ENCODE measurements at places on chromosomes 12 and 14.

DNA sequence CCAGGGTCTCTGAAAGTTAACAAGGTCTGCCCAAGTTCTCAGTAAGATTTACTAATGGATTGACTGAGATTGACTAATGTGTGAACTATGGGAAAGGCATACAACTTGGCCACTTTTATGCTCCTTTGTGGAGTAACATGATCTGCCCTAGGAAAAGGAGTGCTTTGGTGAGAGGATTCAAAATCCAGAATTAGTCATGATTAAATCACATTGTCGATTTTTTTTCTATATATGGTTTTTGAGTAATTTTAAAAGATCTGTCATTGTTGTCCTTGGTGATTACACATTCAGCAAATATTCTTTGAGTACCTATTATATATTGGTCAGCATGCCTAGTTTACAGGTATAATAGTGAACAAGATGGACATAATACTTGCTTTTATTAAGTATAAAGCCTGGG, 147.7 kb upstream of the SYT10 start:
- no peak for DNase-seq

- DNase-seq, result no peak
Observed at GRCh38 chr12:93541578-93542225, 30.8 kb upstream of the SOCS2 start.

- no peak for DNase-seq
Observed at GRCh38 chr12:4734625-4735340, 14.6 kb downstream of the GALNT8 start.

DNA sequence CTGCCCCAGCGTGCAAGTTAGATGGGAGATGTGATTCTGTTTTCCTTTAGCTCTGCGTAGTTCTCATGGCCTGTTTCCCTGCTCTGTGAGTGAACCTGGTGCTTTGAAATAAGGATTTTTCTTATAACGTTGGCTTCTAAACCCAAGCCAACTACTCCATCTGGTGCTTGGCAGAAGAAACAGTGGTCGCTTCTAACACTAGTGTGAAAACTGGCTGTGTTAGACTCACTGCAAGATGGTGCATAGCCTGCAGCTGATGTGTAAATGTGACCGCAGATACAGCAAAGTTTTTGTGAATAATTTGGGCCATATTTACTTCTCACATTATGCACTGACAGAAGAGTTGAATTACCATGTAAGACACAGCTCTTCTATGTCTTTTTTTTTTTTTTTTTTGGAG, 12.2 kb downstream of the GTF2H3 start:
- no peak for DNase-seq

DNA sequence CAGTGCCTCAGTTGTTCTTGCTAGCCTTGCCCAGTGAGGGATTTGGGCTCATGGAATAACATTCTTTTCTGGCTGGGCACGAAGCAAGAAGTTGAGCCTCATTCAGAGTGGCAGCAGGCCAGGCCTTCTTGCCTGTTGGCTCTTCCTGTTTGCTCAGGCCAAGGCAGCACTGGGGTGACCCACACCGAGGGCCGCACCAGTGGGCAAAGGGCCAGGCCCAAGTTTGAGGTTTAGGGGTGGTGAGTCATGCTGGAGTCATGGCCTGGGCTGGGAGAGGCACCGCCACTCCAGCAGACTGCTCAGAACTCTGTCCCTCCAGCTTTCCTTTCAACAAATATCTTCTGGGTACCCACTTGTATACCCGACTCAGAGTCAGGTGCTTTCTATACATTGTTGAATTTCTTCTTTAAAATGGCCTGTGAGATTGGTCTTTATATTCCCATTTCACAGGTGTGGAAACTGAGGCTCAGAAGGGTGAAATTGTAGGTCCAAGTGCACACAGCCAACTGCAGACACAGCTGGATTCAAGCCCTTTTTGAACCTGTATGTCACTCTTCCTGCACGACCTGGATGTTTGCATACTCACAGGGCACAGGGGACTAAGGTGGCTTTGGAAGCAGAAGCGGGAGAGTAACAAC, 279.4 kb downstream of the FOXN3 start:
- no peak for DNase-seq

GRCh38 chr12:56375598-56376434, 13.2 kb upstream of the APOF start:
- no peak for DNase-seq

GRCh38 chr12:127648321-127648720, 618.6 kb upstream of the TMEM132C start:
- no peak for DNase-seq

DNA sequence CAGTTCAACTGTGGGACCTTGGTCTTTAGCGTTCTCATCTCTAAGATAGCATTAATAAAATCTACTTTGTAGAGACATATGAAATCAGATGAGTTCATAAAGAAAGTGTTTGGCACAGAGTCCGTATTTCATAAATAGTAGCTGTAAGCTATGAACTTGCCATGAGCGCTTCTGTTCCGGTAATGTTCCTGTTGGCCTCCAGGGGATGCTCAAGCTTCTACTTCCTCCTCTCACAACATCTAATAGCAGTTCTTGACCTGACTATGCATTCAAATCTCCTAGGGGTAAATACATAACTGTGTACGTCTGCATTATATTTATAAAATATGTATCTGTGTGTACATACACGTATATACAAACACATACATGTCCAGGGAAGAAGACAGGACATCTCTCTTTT, 288.2 kb upstream of the TMPO start:
- no peak for DNase-seq

- no peak for DNase-seq
Observed at GRCh38 chr12:70069221-70070105, 173.8 kb upstream of the CNOT2 start.

DNA sequence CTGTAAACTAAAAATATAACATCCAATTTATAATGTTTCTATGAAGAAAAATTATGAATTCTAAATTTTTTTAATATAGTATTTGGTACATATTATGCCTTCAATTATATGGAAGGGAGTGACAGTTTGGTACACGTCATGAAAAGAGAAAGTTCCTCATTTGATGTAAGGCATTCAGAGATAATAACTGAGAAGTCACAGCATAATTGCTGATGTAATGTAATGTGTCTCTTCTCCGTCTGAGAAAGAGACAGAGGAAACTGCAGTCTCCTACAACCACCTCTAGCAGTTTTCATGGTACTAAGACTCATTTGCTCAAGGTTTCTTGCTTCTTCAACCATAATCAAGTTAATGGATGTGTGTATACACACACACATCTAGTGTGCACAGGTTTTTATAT, 2.3 kb upstream of the CD69 start:
- DNase-seq, result no peak

- no peak for DNase-seq
Observed at GRCh38 chr14:95850429-95850828, 26.2 kb upstream of the TUNAR start.

DNA sequence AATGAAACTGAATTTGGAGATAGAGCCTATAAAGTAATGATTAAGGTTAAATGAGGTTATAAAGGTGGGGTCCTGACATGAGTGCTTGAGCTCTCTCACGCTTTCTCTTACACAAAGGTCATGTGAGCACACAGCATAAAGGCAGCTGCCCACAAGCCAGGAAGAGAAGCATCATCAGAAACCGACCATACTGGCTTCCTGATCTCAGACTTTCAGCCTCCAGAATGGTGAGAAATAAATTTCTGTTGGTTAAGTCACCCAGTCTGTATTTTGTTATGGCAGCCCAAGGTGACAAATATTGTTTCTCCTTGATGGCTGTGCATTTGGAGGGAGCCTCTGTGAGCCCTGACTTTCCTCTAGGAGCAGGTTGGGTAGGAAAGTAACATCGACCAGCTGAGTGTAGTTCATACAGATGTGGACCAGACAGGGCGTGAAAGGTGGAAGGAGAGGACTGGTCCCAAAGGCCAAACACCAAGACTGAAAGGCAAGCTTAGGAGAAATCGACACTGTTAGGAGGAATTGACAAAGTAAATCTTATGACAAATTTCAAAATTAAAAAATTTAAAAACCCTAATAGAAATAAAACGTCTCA, 97.6 kb upstream of the SLC38A2 start:
- no peak for DNase-seq

DNA sequence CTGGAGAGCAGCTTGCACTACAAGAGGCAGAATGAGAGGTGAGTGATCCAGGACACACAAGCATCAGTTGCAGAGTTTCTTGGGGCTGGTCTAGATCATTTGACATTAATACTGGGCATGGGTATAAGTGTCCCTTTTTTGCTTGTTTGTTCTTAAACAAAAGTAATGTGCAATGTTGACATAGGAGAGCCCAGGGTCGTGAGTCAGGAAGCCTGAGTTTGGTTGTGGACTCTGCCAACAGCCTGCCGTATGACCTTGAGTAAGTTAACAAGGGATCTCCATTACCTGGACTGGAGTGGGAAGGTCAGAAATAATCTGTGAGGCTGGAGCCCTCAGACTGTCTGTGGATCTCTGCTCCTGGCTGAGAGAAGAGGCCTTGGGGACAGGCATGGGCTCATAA, 170.3 kb downstream of the KCNA5 start:
- DNase-seq, result no peak

GRCh38 chr12:130104571-130105106, 57.6 kb upstream of the FZD10 start:
- no peak for DNase-seq

DNA sequence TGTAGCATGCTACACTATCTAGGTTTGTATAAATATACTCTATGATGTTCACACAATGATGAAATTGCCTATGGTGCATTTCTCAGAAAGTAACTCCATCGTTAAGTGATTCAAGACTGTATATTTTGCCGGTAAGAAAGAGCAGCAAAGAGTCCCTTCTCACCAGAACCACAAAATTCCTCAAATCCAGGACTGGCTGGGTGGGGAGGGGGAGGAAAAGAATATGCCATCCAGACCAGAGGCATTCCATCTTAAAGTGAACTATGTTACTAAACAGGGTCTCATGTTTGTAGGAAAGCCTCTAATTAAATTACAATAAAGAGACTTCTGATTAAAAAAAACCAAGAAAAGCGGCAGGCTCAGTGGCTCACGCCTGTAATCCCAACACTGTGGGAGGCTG, 11.5 kb downstream of the UBE2N start:
- no peak for DNase-seq

DNA sequence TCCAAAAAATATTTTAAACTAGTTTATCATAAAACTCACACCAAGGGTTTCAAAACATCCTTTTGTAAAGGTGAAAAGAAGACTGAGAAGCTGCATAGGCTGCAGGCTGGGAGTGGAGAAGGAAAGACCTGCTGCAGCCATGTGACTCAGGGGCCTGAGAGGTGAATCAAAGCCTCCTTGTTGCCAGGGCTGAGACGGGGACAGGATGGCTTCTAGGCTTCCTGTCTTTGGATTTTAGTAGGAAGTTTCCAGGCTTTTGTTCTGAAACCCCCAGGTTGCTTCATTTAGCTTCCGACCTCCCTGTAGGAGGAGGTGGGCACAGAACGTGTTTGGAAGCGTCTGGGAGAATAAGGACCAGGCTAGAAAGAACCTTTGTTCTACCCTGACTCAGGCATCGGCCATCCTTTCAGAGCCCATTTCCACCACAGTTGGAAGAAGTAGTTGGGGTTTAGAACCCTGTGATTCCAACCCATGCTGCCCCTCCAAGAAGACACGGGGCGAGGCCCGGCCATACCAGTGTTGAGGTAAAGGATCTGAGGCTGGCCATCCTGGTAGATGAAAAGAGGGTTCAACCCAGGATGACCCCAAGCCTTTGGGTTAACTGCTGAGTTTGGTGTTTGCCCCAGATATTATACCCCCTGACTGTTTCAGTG, 122.4 kb downstream of the SLC25A47 start:
- no peak for DNase-seq

DNA sequence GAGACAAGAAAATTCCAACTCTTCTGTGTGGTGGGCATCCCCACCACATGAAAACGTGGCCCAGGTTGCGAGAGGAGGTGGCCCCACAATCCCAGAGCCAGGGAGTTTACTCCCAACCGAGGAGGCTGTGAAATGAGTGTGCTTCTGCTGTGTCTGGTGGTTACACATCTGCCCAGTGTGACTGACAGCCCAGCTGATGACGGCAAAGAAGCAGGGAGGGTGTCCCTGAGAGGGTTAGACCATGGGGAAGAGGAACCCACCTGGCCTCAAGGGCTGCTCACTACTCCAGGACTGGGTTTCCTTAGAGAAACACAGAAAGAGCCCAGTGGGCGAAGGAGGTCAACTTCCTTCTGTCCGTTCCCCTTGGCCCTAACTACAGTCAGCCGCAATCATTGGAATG, 24.6 kb downstream of the ZFP36L1 start:
- no peak for DNase-seq

GRCh38 chr14:24784981-24785380, 151.0 kb upstream of the GZMB start:
- DNase-seq, result no peak

- no peak for DNase-seq
Observed at GRCh38 chr12:66755727-66756395, 77.0 kb upstream of the GRIP1 start.

GRCh38 chr12:51013441-51013840, 12.7 kb downstream of the SLC11A2 start:
- no peak for DNase-seq
